ENCODE measurements at places on chromosomes 1 and 21.

GRCh38 chr1:99533909-99534637 lies 111.8 kb upstream of the PALMD start:
- DNase-seq: no peak

DNA sequence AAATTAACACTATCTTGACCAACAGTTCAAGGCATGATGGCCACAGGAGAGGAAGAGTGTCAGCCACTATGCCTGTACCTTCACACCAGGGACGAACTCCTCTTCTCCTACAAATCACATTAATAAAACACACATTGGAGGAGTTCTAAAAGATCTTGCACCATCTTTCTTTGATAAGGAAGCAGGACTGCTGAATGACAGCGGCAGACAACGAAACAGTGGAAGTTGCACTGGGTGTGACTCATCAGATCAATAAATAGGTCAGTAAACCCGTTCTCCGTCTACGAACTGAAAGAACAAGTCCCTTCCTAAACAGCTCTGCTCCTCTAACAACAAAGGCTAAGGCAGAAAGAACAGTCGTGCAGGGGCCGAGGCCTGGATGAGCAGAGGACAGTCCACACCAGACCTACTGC lies 23.1 kb downstream of the UBE2G2 start:
- no peak for DNase-seq

- DNase-seq: no peak
Observed at GRCh38 chr1:224211206-224211962, 28.3 kb downstream of the DEGS1 start.

DNA sequence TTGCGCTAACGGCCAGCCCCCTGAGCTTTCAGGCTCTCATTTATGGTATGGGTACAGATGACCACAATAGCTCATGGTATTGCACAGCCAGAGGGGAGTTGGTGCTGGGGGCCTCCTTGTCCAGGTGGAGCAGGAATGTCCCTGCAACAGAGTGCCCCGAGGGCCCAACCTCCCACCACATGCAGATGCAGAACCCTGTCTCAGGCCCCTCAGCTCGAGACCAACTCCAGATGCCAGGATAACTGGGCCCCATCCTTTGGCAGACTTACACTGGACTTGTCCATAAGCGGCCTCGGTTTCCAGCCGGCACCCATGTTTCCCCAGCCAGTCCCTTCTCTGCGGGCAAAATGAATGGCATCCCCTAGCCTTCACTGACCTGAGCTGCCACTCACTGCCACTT lies 67.1 kb downstream of the VWA5B1 start:
- DNase-seq: peak; percentile 16

- peak; percentile 51 for DNase-seq
Observed at GRCh38 chr21:46117586-46118315, 19.8 kb downstream of the COL6A2 start.

DNA sequence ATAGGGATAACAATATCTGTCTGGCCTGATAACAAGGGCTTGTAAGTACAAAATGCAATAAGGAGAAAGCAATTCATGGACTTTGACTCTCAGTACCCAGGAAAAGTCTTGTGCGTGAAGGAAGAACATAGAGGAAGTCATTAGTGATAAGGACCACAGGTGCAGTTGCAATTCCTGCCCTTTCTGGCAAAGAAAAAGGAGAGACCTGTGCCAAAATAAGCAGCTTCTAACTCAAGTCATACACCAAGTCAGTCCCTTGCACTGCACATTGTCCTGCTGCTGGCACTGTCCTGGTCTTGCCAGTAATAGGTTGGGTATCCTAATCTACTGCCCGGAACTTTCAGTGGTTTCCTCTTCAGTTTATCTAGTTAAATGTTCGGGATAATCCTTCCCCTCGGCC lies 14.8 kb upstream of the SOD1 start:
- DNase-seq: no peak

GRCh38 chr1:29645586-29645985 lies 409.3 kb downstream of the PTPRU start:
- no peak for DNase-seq

DNA sequence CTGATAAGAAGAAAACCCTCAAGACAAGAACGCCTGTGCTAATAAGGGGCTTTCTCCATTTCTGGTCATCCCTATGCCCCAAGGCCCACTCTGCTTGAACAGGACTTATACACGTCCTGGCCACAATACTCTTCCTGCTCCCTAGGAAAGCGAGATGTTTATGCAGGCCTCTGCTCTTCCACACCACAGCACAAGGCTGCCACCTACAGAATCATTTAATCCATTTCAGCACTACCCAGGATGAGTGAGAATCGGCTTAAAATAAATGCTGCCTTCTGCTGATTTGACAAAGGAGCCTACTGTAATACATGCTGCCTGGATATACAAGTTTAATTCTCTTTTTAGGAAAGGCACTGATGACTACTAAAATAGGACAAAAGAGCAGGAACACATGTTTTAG lies 29.4 kb downstream of the FRRS1 start:
- no peak for DNase-seq

DNA sequence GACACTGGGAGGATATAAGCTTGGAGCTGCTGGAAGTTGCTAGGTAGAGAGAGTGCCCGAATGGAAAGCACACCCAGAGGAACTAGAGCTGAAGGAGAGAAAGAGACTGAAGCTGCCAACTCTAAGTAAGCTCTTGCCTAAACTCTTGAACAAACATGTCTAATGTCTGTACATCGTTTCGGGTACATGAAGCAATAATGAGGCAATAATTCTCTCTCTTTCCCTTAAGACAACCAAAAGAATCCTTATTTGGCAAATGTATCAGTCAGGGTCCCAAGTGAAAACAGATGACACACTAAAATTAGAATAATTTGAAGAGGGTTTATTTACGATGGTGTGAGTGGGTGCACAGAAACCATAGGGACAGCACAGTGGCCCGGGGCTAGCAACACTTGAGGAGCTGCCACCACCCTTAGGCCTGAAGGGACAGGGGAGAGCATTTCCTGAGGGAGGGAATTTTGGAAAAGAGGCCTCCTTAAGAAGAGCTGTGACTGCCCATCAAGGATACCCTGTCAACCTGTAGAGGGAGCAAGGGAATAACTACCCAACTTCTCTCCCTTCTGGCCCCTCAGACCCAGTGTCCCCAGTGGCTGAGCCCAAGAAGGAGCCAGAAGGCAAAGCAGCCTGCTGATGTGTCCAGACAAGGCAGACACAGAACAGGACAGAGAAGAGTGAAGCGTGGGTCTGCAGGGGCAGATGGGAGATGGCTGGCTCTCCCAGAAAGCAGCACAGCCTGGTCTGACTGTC lies 36.1 kb upstream of the KHDRBS1 start:
- DNase-seq: no peak
